ENCODE measurements at places on chromosomes 2 and 18.

DNA sequence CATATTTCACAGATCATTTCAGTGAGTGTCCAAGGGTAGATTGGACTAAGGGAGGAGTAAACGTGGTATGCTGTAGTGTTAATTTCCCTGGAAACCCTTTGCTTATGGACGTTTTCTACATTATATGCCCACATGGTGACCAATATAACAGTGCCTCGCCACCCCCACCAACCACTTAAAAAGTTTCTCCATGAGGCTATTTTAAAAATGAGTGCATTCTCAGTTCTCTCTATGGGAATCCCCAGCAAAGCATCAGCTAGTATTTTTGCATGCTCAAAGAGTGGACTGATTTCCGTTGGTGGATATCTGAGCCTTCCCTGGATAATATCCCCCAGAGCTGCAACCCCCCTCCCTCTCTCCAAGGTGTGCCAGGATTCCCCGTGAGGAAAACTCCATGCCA lies 73.2 kb downstream of the TGFA start:
- DNase-seq: no peak

DNA sequence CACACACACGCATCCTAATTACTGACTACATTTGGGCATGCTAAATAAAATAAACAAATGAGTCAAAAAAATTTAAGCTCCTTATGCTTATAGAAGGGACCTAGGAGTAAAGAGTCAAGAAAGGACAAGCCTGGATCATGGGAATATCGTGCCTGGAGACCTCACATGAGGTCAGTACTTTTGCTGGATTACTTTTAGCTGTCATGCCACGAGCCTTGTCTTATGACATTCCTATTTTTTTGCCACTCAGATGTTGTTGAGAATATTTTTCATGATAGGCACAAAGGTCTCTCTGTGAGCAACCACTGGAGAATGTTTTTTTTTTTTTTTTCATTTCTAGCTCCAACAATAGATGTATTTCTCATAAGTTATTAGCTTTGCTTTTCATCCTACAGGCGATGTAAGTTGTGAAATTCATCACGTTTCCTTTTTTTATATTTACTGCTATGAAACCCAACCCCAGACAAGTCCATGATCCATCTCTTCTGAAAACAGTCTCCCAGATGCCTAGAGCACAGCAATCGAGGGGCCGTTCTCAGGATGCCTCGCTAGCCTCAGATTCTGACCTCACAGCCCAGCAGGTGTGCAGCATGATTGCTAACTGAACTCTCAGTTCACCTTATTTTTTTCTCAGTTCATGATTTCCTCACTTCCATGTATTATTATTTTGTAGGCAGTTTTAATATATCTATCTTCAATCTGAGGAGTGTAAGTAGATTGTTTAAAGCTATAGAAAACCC lies 464.5 kb downstream of the IRS1 start:
- peak; percentile 4 for DNase-seq

DNA sequence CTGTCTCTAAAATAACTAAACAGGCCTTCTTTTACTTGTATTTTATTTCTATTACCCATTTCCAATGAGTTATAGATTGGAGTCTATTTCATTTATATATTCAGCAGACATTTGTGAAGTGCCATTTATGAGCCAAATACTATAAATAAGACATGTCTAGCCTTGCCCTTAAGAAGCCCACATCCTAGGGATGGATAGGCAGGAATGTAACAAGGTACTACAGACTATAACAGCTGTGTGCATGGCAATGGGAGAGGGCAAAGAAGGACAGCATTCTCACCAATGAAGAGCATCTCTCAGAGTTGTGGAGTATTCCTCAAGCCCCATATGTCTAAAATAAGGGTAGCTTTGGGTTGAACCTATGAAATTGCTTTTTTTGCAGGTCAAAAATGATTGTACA lies 161.9 kb upstream of the RASGRP3 start:
- DNase-seq: no peak

GRCh38 chr2:6975988-6976387 lies 58.8 kb downstream of the RNF144A start:
- peak; percentile 57 for DNase-seq

DNA sequence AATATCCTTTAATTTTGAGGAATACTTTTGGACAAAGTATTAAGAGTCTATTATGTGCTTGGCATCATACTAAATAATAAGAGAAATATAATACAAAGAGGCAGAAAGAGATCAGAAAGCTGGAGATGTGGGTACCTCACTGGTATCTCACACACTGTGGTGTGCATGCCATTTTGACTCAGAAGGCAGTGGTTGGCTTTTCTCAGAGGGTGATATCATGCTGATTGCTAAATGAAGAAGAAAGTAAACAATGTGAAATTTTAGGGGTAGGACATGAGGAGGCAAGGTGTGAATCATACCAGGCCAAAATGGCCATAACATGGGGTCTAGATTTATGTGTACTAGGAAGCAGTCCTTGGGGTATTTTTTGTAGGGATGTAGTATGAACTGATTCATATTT lies 16.6 kb upstream of the SPOPL start:
- no peak for DNase-seq

DNA sequence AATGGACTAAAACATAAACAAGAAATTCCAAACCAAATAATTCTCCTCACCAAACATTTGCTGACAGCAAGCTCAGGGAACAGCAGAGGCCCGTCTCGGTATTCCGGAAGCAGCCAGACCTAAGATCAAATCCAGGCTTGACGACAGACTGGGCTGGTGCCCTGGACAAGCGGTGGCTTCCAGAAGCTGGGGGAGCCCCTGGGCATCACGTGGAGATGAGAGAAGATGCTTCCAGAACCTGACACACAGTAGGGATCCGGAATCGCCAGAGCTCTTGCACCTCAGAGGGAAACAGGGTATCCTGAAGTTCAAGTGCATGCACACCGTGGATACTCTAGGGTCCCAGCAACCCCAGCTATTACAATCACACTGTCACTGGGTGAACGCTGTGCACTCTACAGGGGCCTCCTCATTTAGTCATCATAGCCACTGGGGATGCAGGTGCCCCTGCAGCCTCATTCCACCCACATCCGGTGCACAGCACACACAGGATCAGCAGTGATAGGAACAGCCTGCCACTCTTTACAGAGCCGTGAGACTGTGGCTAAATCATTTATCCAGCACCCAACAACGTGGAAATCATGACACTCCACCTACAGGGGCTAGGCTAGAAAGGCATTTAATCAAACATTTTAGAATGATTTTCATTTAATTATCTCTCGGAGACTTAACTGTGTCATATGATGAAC lies 102.6 kb downstream of the HDAC4 start:
- DNase-seq: peak; percentile 49

DNA sequence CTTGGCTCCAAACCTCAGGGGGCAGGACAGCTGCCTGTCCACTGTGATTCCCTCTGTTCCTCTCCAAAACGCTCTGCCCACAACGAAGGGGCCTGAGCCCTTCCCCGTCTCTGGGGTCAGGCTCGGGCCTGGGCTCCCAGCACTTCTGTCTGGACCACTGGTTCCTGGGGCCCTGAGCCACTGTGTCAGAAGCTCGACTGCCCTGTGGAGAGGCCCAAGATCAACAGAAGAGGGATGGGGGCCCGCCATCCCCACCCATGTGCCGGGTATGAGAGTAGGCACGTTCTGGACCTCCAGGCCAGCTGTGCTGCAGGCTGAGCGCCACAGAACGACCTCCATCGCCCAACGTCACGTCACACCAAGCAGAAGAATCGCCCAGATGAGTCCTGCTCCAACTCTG lies 119.9 kb upstream of the HS6ST1 start:
- no peak for DNase-seq

DNA sequence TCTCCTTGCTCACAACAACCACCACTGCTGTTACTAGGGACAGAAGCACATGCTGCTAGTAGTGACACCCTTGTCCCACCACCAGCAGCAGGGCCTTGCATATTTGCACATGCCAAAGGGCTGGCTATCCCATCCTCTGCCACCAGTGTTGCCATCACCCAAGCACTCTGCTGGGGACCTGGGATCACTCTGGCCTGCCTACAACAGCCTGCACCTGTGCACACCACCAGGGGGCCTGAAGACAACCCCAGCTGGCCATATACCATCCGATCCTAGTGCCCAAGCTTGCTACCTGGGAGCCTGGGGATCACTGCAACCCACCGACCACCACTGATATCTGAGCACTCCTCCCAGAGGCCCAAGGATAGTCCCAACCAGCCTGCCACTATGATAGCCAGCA lies 99.9 kb upstream of the FANCL start:
- no peak for DNase-seq

DNA sequence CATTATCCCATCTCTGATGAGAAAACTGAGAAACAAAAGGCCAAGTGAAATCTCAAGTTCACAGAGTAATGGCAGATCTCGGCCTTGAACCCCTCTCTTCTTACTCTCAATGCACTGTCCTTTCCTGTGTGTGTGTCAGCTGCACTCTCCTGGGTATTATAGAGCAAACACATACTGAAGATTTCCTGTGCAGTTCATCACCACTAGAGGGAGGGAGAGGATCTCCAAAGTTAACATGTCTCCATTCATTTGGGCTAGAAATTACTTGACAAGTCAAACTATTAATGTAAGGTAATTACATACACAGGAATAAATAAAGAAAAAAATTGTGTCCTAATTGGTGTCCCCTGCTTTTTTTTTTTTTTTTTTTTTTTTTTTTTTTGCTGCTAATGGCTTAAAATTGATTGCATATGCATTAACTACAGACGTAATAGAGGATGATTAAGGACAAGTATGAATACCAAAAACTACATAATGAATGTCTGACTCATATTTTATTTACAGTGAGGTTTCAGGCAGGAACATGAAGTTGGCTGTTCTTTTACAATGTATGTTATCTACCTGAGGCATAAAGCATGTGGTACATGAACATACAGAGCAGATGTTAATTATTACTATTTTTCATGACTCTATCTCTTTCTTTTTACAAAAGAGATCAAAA lies 269.2 kb downstream of the NYAP2 start:
- peak; percentile 71 for DNase-seq

DNA sequence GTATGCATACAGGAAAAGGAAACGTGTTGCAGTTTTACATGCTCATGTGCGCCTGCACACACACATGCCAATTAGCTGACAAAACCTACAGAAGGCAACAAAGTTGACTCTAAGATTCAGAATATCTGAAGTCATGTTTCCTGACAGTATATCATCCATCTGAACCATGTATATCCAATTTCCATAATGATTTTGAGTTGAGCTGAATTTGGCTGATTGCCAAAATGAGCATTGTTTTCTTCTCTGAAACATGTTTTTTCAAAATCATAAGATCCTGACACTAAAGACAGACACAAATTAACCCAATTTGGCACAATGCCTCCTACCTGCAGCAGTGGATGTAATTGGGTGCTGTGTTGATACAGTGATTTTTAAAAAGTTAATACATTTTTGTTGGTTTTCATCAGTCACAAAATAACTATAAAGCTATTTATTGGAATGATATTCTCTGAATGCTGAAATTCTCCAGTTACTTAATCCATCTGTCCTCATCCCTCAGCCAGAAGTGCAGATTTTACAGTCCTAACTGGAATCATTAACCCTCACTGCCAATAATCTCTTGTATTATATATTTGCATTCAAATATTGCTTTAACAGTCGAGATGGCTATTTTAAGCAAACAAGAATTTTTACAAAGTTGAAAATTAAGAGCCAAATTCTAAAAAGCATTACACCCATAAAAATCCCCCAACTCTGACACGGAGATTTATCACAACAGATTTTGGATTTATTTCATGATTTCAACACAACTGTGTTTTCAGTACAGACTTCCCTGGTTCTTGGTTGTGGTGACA lies 161.7 kb upstream of the LMAN1 start:
- DNase-seq: no peak

DNA sequence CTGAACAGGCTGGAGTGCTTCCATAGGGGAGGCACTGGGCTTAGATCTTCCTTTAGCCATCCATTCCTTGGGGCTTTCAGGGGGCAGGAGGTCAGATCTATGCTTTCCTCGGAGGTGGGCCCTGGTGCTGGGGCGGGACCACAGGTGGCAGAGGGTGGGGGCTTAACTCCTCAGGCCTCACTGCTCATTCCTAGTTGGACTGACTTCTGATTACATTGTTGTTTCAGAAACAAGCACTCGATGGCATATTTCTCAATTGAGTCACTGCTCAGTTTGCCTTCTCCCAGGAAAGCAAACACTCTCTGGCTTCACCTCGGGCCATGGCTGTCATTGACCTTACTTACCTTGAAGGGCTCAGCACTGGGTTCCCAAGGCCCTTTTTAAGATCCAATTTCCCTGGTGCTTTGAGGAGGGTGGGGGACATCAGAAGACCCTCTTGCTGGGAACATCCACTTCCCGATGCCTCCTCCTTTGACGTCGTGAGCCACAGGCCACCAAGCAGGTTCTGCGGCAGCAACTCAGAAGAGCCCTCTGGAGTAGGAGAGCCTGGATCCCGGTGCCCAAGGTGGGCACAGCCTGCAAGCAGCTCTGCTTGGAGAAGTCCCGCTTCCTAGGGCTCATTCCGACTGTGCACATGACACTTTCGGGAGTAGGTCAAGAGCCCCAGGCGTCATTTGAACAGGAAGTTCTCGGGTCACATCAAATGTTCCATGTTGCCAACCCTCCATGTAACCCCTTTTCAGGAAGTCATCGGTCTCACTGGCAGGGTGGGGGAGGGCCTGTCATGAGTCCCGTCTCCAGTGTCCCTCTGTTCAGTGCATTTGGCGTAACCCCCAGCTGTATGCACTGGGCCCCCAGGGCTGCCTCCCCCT lies 40.6 kb downstream of the SDC1 start:
- peak; percentile 98 for DNase-seq

GRCh38 chr2:195148004-195148403 lies 509.0 kb upstream of the SLC39A10 start:
- DNase-seq: no peak

DNA sequence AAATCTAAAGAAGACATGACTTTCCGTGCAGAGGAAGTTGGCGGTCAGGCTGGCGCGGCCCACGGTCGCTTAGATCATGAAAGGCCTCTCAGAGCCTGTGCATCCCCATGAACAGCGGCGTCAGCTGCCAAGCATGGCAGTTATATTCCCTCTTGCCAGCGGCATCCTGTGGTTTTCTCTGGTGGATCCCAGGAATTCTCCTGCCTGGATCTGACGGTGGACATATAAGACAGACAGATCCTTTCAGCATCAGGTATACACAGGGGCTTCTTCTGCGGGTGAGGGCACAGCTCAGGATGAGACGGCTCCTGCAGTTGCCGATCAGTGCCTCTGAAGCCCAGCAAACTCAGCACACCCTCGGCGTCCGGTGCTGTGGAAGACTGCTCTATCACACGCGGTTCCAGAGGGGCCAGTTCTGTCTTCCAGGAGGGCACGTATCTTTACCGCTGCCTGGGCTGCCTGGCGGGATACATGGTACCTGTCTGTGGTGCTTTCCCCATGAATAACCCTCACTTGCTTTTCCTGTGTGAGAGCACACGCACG lies 157.8 kb downstream of the LDLRAD4 start:
- no peak for DNase-seq

DNA sequence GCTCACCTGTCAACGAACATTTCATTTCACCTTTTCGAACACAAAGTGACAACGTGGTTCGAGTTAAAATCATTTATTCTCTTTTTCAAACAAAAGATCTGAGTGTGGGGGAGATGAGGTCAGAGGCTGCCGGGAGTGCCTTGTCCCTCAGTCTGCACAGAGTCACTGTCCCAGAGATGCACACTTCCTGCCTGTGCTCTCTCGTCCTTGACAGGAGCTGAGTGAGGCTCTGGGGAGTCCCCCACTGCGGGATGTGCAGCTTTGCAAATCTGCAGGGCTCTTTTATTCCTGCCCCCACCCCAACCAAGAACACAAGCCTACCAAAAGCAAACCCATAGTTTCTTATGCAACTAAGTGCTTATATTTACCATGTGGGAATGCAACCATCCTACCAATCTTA lies 497.8 kb downstream of the EIPR1 start:
- no peak for DNase-seq
